ENCODE measurements at places on chromosomes 7 and 10. TPM values are rescaled to one million over a fixed set of nuclear protein-coding genes. Genes with fewer than 3 reads are reported as not detected.

DNA sequence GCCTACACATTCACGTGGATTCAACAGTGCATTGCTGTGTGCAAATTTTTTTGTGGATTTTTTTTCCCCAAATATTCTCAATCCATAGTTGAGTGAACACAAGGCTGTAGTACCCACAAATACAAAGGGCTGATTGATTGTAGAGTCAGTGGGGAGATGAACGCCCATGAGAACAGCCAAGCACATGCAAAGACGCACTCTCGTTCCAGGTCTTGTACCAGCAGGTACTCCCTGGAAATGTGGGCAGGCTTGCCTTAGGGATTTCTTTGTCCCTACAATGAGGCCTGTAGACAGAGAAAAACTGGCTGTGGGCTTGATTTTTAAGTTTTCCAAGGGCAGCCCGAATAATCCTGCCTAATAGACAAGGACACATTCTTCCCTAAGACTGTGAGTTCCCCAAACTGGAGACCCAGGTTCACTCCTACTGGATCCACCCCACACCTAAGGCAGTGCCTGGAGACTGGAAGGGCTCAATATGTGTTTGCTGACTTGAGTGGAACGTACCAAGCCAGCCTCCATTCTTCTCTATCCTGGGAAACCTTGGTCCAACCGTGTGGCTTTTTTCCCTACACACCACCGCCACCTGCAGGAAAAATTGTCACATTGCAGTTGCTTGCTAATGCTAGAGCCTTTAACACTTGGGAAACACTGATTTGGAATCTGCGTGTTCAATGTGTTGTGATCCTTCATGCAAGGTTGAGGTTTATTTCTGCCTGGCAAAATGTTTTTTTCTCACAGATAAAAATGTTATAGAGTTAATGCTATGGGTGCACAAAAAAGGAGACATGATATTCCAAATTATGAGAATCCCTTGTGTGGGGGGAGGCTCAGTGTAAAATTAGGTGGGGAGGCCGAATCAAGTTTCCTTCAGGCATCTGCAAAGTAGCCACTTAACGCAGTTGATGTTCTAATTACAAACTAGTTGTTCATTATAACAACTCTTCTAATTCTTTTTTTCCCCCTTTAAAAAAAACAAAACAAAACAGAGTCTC, 49.3 kb downstream of the PPP1R17 start:
- H3K27me3 ChIP-seq, result no peaks in the 10 kb centered on the region
- no peak overlapping the region for H3K4me3 ChIP-seq
- H3K4me1 ChIP-seq, result peaks cover 4% of the 10 kb centered on the region
- peak; percentile 87 for DNase-seq
- H3K27ac ChIP-seq, result no peak overlapping the region
- no peaks in the 10 kb centered on the region for H3K36me3 ChIP-seq

- H3K4me3 ChIP-seq, result no peak overlapping the region
- H3K27ac ChIP-seq, result no peak overlapping the region
- H3K36me3 ChIP-seq, result no peaks in the 10 kb centered on the region
- H3K4me1 ChIP-seq, result no peaks in the 10 kb centered on the region
- no peak for DNase-seq
These were observed 146.7 kb upstream of the TMEM196 start for GRCh38 chr7:19920166-19920565.

DNA sequence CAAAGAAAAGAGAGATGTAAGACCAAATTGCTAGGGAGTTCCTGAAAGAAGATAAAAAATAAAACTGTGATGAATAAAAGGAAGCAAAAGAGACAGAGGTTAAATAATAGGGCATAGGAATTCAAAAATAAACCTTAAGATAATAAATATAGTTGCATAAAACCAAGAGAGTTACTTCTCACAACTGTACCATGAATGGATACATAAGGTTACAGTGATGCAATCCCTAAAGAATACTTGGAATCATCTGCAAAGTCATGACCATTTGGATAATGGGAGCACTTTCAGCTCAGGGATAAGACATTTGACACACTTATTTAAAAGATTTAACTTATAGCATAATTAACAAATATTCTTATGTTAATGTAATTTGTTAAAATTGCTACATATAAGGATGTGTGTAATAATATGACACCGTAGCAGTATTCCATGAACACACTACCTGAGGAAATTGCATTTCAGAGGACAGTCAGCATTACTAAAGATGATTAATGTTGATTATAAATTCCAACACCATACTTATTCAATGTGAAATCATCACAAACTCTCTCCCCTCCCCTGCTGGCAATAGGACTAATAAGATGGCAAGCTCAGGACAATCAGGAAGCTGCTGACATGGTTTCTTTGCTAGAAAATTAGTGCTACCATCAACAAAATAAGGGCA, 202.1 kb upstream of the AKR1E2 start:
- peaks cover 9% of the 10 kb centered on the region for H3K27me3 ChIP-seq
- no peak for DNase-seq
- no peaks in the 10 kb centered on the region for H3K4me1 ChIP-seq
- no peak overlapping the region for H3K27ac ChIP-seq

The UCN3 gene
- total RNA-seq, result not detected

DNA sequence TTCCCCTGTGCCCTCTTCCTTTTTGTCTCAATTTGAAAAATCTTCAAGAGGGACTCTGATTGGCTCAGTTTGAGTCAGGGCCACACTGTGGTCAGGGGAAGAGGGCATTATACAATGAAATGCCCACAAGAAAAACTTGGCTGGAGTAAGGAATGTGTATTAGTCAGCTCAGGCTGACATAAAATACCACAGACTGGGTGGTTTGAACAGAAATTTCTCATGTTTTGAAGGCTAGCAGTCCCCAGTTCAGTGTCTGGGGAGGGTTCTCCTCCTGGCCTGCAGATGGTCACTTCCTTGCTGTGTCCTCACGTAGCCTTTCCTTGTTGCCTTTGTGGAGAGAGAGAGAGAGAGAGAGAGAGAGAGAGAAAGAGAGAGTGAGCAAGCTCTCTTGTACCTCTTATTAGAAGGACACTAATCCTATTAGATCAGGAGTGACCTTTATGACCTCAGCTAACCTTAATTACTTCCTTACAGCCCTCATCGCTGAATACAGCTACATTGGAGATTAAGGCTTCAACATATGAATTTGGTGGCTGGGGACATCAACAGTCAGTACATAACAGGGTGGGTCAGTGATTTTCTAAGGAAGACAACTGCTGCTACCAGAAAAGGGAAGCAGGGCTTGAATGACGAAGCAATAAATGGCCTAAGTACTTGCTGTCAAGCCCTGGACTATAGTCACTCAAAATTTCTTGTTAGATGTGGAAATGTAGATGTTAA, 25.8 kb upstream of the FAM13C start:
- H3K36me3 ChIP-seq, result no peaks in the 10 kb centered on the region
- H3K4me1 ChIP-seq, result peaks cover 6% of the 10 kb centered on the region
- H3K27ac ChIP-seq, result no peak overlapping the region

The AEBP1 gene
- total RNA-seq, result 31.8 TPM

The ANKRD2 gene
- not detected for total RNA-seq

DNA sequence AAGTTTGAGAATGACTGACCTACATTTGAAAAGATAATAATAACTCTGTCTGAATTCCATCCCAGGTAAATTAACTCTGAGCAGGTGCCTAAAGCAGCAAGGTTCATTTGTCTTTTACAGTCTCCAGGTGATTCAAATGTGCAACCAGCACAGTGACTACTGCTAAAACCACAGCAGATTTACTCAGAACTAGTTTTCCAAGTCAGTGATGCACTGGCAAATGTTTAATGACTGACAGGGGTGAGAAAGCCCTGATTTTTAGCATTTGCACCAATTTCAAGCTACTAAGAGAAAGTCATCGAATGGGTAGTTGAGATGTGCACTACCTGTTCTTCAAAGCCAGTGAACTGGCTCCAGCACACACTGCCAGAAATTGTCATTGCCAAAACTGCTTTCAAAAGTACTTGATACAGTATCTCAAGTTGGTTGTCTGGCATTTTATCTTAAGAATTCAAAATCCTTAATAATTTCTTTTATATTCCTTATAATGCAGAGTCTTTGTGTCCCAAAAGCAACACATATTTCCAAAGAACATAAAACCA, 60.3 kb downstream of the ATOH7 start:
- H3K27me3 ChIP-seq, result no peaks in the 10 kb centered on the region
- no peaks in the 10 kb centered on the region for H3K36me3 ChIP-seq
- no peak for DNase-seq
- H3K27ac ChIP-seq, result no peak overlapping the region
- H3K4me3 ChIP-seq, result no peak overlapping the region
- H3K4me1 ChIP-seq, result no peaks in the 10 kb centered on the region

The BLNK gene
- total RNA-seq, result not detected

DNA sequence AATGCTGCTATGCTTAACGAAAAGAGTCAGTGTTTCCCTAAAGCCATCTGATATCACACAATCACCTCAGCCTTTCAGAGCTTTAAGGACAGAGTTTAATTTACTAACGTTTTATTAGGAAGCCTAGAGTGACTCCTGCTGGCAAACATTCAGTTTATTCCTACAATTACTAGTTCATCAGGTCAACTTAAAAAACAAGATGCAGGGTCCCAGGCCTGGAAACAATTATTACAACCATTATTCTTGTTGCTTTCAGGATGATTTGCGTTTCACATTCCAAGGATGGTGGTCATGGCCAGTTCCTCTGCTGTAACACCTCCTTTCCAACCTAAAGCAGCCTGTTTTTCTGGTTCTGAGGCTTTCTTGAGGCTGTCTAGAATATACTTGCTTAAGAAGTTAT, 1.5 kb upstream of the FAM53B start:
- H3K36me3 ChIP-seq, result peaks cover 5% of the 10 kb centered on the region
- peaks cover 20% of the 10 kb centered on the region for H3K4me1 ChIP-seq
- H3K4me3 ChIP-seq, result no peak overlapping the region
- H3K27ac ChIP-seq, result no peak overlapping the region

The OR9A2 gene
- not detected for total RNA-seq

DNA sequence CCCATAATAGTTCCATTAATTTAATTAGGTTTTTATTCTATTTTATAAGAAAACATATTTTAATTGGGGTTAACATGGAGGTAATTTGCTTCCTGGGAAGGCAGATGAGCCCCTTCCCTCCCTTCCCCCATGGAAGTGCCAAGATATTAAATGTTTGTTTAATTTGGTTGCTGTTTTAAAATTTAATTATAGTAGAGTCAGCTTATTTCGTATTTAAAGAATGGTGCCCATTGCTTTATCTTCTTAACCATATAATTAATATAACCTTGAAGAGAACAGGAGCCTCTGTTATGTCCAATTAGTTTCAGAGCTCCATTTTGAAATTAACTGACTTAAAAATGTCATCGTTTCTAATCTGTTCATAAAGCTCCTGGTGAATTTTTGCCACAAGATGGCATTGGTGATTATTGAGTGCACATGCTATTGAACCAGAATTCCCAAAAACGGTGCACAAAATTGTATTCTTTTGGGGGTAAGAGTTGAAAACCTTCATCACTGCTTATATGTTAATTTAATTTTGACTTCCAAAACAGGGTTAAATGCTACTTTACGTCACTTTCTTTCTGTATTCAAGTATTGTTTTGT, 26.0 kb downstream of the KLHDC10 start:
- H3K4me1 ChIP-seq, result no peaks in the 10 kb centered on the region
- peak; percentile 36 for DNase-seq
- H3K27ac ChIP-seq, result no peak overlapping the region
- no peak overlapping the region for H3K4me3 ChIP-seq

- no peaks in the 10 kb centered on the region for H3K27me3 ChIP-seq
- H3K27ac ChIP-seq, result no peak overlapping the region
- H3K4me3 ChIP-seq, result no peak overlapping the region
- no peaks in the 10 kb centered on the region for H3K4me1 ChIP-seq
- H3K36me3 ChIP-seq, result peaks cover 24% of the 10 kb centered on the region
These were observed 16.5 kb downstream of the GBF1 start for GRCh38 chr10:102261842-102262241.

- H3K36me3 ChIP-seq, result no peaks in the 10 kb centered on the region
- no peak overlapping the region for H3K4me3 ChIP-seq
- H3K27ac ChIP-seq, result no peak overlapping the region
- no peaks in the 10 kb centered on the region for H3K4me1 ChIP-seq
- no peaks in the 10 kb centered on the region for H3K27me3 ChIP-seq
These were observed 891.9 kb upstream of the MBL2 start for GRCh38 chr10:53664282-53665019.

DNA sequence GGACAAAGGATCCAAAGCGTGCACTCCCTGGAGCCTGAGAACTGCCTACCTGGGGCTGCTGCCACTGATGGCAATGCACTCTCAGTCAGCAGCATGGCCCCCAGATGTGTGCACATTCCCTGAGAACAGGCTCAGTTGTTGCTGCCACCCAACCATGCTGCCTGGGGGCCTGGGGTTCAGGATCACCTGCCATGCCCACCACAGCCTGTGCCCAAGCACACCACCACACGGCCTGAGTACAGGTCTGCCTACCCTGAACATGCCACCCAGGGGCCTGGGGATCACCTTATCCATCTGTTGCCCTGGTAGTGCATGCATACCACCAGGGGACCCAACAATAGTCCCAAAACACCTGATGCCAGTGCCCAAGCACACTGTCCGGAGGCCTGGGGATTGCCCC, 1174.5 kb downstream of the SORCS1 start:
- H3K4me1 ChIP-seq, result peaks cover 13% of the 10 kb centered on the region
- no peaks in the 10 kb centered on the region for H3K27me3 ChIP-seq
- DNase-seq, result no peak
- no peak overlapping the region for H3K27ac ChIP-seq
- no peak overlapping the region for H3K4me3 ChIP-seq

The SOSTDC1 gene
- total RNA-seq, result not detected

DNA sequence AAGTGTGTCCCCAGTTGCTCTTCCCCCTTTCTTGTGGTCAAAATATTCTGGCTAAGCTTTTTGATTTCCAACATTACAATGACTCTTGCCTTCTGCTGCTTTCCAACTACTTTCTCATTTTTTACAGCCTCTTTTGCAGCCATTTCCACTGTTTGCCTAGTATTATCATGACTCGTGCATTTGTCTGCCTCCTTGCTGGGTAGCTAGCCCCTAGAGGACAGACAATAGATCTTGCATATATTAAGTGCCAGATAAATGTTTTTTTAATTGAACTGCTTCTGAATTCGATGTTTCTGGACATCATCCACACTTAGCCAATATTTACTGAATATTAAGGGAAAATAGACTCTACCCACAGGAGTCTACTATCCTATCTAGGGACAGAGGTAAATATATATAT, 124.5 kb downstream of the POU6F2 start:
- no peak overlapping the region for H3K4me3 ChIP-seq
- H3K27ac ChIP-seq, result no peak overlapping the region
- no peaks in the 10 kb centered on the region for H3K4me1 ChIP-seq
- peaks cover 6% of the 10 kb centered on the region for H3K27me3 ChIP-seq
- no peaks in the 10 kb centered on the region for H3K36me3 ChIP-seq

- no peak overlapping the region for H3K4me3 ChIP-seq
- H3K27ac ChIP-seq, result no peak overlapping the region
- DNase-seq, result no peak
- H3K27me3 ChIP-seq, result no peaks in the 10 kb centered on the region
- no peaks in the 10 kb centered on the region for H3K4me1 ChIP-seq
These were observed 30.5 kb downstream of the SLC13A4 start for GRCh38 chr7:135697276-135698049.

The SUN3 gene
- not detected for total RNA-seq

GRCh38 chr10:30386801-30387588, 37.9 kb upstream of the MTPAP start:
- no peak for DNase-seq
- no peaks in the 10 kb centered on the region for H3K4me1 ChIP-seq
- H3K27ac ChIP-seq, result no peak overlapping the region

GRCh38 chr7:69663911-69664832, 65.9 kb downstream of the AUTS2 start:
- peaks cover 15% of the 10 kb centered on the region for H3K4me1 ChIP-seq
- H3K27ac ChIP-seq, result no peak overlapping the region
- no peaks in the 10 kb centered on the region for H3K36me3 ChIP-seq
- DNase-seq, result no peak

The SLC13A1 gene
- total RNA-seq, result not detected
